ENCODE measurements at places on chromosomes 7 and 10.

DNA sequence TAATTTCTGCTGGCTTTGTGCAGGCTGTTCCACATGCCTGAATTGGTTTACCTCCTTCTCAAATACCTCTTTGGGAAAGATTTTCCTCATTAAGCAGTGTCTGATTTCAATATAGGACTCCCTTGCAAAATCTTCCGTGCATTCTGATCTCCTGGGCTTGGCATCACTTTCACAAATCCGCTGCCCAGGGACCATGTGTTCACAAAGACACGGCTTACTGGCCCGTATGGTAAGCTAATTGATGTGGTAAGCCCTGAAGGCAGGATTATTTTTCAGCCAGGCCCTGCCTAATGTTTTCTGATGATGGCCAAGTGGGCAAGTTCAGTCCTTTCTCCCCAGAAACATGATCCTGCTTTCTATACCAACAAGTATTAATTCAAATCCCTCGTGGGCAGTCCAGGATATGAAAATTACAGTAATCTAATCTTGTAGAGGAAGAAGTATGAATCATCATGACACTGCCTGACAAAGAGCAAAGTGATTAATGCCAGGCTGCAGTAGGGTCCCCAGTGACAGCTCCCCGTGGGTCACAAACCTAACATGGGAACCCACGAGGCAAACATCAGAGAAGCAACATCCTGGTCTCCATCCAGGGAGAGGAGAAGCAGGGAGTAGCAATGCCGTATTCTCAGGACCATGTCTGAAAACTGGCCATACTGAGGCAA, 11.6 kb upstream of the SVIL start:
- no peak for DNase-seq

DNA sequence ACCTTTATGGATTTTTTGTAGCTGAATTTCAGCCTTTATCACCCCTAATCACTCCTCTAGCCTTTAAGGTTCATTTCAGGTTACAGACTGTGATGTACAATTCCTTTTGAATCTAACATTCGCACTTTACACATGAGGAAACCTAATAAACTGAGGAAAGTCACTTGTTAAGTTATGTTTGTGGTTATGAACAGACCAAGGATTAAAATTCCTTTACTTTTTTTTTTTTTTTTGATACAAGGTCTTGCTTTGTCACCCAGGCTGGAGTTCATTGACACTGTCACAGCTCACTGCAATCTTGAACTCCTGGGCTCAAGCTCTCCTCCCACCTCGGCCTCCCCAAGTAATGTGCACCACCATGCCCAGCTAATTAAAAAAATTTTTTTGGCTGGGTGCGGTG, 3.6 kb downstream of the MCU start:
- no peak for DNase-seq

DNA sequence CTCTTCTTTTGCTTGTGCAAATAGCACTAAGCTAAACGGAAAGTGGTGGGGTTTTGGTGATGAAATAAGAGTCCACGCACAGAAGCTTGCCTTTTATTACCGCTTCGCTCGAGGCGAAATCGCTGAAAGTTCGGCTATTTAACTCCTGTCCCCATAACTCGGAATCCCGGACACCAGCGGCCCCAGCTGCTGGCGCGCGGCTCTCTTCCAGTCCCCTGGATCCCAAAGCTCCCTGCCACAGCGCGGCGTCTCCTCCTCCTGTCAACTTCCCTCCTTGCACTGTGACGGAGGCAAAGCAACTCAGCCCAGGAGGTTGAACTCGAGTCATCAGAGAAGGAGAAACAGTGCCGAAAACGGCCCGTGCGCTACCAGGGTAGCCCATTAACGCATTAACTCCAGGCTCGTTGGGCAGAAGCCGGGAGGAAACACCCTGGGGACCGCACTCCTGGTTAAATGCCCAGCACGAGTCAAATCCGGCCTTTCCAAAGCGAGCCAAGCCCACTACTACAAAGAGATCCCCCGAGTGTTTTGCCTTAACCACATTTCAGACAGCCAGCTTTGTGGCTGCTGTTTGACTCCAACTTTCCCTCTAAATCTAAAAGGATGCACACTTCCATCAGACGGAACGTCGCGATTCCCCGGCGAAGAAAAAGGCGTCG, 1.3 kb downstream of the SEMA3D start:
- peak; percentile 16 for DNase-seq

DNA sequence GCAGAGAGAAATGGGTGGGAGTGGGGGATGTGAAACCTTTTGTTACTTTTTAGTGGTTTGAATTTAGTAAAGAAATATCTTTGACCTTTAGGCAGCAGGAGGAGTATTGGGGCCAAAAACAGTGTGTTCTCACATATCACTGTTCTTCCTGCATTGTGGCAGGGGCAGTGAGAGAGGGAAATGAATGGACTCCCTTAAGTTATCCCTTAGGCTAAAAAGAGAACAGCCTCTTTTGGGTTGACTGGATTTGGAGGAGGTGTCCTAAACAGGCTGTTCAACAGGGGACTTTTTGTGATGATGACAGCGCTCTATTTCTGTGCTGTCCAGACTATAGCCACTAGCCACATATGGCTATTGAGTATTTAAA, 22.3 kb downstream of the ZNF775 start:
- DNase-seq = no peak

DNA sequence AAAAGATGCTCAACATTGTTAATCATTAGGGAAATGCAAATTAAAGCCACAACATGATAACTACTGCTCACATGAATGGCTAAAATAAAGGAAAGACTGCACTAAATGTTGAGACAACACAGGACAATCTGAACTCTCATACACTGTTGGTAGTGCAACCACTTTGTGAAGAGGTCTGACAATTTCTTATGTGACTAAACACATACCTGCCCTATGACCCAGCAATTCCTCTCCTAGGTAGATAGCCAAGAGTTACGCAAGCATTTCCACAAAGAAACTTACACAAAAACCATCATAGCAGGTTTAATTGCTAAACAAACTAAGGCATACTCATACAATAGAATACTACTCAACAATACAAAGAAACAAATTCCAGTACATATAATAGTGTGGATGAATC, 41.8 kb upstream of the HERPUD2 start:
- DNase-seq = no peak

DNA sequence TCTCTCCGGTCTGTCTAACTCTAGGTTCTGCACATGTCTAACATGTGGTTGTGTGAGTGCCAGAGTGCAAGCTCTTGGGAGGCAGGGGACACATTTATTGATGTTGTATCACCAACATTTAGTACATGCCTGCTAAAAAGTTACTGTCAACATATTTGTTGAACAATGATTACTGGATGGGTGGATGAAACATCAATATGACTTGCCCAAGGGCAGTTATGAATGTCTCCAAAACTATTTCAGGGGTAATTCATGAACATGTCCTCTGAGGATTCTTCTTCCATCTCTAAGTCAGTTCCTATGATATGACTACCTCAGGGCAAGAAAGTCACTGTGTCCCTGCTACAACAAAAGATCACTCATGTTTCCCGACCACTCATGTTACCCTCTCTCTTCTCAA, 91.3 kb upstream of the STEAP1B start:
- no peak for DNase-seq

DNA sequence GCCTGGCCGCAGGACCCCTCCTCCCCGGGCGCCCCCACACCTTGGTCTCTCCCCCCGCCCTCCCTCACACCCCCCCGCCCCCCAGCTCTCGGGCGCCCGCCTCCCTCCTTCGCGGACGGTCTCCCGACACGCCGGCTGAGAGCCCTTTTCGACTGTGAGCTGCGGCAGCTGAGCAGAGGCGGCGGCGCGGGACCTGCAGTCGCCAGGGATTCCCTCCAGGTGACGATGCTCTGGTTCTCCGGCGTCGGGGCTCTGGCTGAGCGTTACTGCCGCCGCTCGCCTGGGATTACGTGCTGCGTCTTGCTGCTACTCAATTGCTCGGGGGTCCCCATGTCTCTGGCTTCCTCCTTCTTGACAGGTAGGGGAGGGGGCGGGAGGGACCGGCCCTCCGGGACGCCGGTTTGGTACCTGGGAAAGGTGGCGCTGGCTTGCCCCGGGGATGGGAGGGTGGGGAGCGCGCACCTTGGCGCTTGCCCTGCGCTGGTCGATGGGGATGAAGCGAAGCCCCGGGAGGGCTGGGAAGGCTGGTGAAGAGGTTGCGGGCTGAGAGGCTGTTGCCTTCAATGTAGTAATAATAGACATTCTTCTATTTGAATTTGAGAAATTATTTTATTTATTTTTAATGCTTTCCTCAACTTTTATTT, at the start of gene BMPER:
Gene BMPER (plus strand): TSS at position 151 of the 644 bp plus-strand sequence. CDS start 75 bp downstream, at position 226.
- peak; percentile 21 for DNase-seq

DNA sequence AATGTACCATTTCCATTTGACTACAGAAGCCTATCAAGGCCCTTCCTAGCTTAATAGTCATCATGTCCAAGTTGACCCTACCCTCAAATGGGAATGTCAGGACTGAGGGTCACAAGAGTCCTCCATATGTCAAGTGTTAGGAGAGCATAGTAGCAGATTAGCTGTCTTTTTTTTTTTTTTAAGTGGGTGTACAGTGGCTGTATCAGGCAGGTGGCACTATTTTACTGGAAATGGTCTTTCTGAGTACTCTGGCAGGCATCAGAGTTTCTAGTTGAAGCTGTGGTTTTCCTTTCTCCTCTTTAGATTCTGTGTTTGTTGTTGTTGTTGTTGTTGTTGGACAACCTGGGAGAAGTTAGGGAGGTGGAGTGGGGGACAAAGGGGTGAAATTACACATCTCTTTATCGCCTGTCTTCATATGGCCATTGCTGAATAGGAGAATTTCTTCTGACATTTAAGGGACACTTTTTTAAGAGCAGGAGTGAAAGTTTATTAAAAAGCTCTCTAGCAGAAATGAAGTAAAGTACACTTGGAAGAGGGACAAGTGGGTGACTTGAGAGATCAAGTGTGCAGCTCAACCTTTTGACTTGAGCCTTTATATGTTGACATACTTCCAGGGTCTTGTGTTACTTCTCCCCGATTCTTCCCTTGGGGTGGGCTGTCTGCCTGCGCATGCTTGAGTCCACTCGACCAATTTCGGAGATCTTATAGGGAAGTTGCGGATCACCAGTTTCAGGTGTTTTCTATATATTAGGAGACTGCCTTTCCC, 104.1 kb upstream of the FOXP2 start:
- DNase-seq = no peak

GRCh38 chr7:155543011-155543876, 3.1 kb downstream of the CNPY1 start:
- no peak for DNase-seq

DNA sequence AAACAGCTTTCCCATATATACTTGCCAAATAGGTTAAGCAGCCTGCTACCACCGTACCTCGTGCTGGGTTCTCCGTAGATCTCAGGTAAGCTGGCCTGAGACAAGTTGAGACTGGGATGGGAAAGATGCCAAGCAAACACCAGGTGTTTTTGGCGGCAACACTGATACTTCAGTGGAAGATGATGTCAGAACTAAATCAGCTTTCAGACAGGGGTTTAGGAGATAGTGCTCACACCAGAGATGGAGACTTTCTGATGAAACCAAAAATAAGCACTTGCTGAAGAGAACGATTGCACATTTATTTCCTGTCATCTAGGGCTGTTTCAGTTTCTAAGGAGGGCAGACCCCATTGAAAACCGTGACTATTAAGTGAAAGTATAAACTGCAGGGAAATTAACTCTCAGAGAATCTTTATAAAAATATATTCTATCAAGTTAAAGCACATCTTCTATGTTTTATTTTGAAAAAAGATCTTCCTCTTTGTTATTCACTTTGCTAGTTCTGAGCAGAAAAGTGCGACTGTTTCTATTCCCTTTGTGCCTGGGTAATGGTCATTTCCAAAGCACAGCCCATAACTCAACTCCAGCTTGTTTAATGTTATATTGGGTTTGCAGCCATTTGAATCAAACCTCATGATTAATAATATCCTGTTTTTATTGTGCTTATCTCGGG, 149.9 kb downstream of the CPED1 start:
- no peak for DNase-seq

DNA sequence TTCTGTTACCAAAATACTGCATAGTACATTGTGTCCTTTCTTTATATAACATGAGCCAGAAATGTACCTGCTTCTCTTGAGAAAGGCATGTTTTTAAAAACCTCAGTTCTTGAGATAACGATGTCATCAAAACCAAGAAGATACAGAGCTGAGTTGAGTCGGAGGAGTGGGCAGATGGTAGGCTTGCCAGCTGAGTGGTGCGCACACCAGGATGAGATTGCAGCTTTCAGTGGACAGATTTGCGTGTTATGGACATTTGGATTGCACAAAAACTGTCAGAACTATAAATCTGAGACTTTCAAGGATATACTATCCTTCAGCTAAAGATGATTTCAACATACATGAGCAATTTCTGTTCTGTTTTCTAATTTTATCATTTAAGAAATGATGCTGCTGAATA, 25.0 kb downstream of the PRKAR2B start:
- DNase-seq = peak; percentile 40

DNA sequence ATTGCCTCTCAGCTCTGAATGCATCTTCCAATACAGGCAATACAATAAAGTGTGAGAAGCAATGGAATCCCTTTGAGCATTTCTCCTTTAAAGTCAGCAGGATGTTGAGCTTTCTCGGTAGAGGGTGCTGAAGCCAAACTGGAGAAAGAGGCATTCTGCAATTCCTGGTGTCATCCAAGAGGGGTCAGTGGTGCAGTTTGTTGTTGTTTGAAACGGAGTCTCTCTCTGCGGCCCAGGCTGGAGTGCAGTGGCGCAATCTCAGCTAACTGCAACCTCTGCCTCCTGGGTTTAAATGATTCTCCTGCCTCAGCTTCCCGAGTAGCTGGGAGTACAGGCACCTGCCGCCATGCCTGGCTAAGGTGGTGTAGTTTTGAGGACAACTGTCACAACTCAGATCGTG, 486.5 kb downstream of the CALN1 start:
- no peak for DNase-seq

- no peak for DNase-seq
Observed at GRCh38 chr7:6654842-6655610, 17.9 kb downstream of the ZNF316 start.
